ENCODE measurements at places on chromosomes 16 and 17. TPM values are rescaled to one million over a fixed set of nuclear protein-coding genes. Genes with fewer than 3 reads are reported as not detected.

Gene SLC39A11
- 7.0 TPM for total RNA-seq

Gene PERCC1
- not detected for total RNA-seq

Gene TSPAN10
- total RNA-seq = not detected

Gene SPIRE2
- 24.1 TPM for total RNA-seq

Gene GGA2
- total RNA-seq = 45.8 TPM

Gene RCVRN
- total RNA-seq = not detected

Gene STAT5B
- total RNA-seq = 62.4 TPM

Gene CES4A
- 22.3 TPM for total RNA-seq

Gene SYNGR3
- total RNA-seq = 1.7 TPM

Gene EPX
- not detected for total RNA-seq

Gene SRR
- total RNA-seq = 44.0 TPM

Gene SLC12A3
- not detected for total RNA-seq

Gene CD300LB
- not detected for total RNA-seq

Gene ZP2
- total RNA-seq = not detected

Gene ZNF267
- total RNA-seq = 24.9 TPM

GRCh38 chr17:40810494-40810893 is 10.7 kb upstream of the KRT28 start:
- DNase-seq = no peak

GRCh38 chr16:78537511-78537910 is 438.1 kb downstream of the WWOX start:
- no peak for DNase-seq

- no peak for DNase-seq
Measured at GRCh38 chr17:50170662-50171370, 5.0 kb downstream of the SGCA start.

- DNase-seq = no peak
Measured at GRCh38 chr16:84110527-84110926, 6.2 kb downstream of the MBTPS1 start.

- DNase-seq = peak; percentile 29
Measured at GRCh38 chr16:55035029-55035428, 104.4 kb downstream of the IRX5 start.

DNA sequence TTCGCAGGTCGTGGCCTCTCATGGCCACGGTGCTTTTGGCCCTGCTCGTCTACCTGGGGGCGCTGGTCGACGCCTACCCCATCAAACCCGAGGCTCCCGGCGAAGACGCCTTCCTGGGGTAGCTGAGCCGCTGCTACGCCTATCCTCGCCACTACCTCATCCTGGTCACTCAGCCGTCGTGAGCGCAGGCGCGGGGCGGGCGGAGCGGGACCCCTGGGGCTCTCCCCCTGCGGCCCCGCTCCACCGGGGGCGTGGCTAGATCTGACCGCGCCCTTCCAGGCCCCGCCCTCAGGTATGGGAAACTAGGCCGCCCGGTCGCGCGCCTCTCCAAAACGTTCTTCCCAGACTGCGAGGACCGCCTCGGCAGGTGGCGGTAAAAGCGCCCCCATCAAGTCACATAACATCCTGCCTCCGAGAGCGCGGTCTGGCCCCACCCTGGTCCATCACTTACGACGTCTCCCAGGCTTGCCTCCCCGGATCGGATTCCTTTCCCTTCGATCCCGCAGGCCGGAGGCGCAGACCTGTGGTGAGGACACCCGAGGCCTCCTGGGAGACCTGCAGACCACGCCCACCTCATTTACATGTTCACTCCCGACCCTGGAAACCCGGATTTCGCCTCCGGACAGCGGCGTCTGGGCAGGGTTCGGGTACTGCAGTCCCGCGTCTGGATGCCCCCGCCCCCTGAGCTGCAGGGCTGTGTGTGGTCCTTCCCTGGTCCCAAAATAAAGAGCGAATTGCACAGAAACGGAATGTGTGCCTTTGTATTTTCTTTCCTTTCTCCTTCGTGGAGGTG is 91.5 kb upstream of the TMEM97 start:
- peak; percentile 93 for DNase-seq

DNA sequence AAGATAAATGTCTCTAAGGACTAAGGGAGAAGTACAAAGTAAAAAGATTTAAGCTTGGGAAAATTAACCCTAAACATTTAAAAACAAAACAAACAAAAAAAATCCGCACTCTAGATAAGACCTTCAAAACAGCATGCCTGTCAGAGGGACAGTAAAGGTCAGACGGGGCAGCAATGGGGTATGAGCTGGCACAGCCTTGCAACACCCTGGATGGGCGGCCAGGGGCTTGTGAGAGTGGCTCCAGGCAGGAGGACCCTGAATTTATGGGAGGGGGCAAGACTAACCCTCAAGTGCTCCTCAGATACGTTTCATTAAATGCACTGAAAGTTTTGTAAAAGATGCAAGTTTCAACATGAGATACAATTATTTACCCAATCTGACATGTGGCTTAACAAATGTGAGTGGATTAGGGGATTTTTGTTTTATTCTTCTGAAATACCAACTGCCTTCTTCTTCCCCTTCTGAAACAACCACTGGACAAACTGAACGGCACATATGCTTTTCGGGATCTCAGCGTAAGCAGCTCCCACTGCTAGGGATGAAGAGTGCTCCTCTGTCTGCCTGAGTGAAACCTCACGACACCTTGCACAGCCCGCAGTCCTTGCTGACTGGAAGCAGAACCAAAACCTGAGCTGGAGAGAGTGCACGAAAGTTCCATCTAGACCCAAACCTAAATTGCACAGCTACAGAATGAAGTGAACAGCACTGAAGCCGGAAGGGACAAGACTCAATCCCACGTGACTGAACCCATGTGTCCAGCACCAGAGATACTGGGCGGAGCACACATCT is 128.4 kb downstream of the ANKRD11 start:
- DNase-seq = no peak

GRCh38 chr17:41377546-41377945 is 4.6 kb downstream of the KRT34 start:
- DNase-seq = no peak

GRCh38 chr16:47057630-47057993 is 84.1 kb upstream of the DNAJA2 start:
- no peak for DNase-seq

GRCh38 chr17:43613917-43614316 is 47.8 kb downstream of the MEOX1 start:
- DNase-seq = no peak

GRCh38 chr17:49513044-49513395 is 17.9 kb downstream of the NGFR start:
- no peak for DNase-seq

GRCh38 chr16:85136702-85137322 is 24.5 kb upstream of the CIBAR2 start:
- peak; percentile 66 for DNase-seq

DNA sequence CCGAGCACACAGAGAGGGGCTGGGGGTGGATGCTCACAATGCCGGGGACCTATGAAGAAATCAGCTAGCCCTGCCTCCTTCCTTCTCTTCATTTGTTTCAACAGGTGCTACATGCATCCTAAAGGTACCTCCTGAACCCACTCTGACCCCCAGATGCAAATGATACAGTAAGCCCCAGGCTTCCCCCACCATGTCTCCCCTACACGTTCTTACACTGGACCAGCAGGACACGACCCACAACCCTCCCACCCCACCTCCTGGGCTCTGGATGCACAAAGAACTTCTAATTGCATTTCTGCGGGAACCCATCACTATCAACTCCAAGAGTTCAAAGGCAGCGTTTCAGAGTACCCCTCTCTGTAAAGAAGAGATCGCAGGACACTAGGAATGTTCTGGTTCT is 2.1 kb downstream of the XYLT1 start:
- DNase-seq = no peak

DNA sequence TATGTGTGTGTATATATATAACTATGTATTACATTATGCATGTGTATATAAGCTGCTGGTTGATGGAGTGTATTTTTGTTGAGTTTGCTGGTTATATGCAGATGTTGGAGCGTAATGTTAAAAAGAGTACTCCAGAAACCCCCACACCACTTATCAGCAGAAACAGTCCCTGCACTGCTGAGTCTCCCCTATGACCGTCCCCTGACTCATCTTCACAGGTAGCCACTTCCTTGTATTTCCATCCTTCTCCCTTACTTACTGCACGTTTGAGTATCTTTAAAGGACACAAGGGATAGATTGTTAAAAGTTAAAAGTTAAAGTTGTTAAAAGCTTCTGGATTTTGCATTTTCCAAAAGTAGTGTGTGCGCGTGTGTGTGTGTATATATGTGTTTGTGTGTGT is 853.9 kb upstream of the EEF2KMT start:
- DNase-seq = no peak

- DNase-seq = no peak
Measured at GRCh38 chr16:88494335-88495154, 41.5 kb downstream of the ZFPM1 start.

GRCh38 chr17:73703192-73703591 is 58.9 kb upstream of the SDK2 start:
- DNase-seq = no peak

GRCh38 chr16:4325253-4325758 is 9.4 kb downstream of the GLIS2 start:
- no peak for DNase-seq

- DNase-seq = peak; percentile 78
Measured at GRCh38 chr16:48611329-48612137, 1.6 kb upstream of the N4BP1 start.

DNA sequence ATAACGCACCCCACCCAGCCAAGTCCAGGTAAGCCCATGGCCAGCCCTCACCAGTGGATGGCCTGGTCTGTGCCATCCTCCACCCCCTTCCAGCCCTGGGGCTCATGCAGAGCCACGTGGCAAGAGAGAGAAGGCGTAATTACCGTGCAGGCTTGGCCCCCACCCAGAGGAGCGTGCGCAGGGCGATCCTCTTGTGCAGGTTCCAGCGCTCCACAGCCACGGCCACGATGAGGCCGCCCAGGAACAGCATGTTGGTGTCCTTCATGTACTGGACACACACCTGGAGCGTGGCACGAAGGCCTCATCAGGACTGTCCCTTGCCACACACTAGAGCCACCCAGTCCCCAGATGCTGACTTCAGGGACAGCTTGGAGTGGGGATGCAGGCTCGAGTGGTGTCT is 6.7 kb downstream of the SLC13A5 start:
- peak; percentile 10 for DNase-seq

- DNase-seq = peak; percentile 30
Measured at GRCh38 chr17:57034807-57035754, 50.0 kb upstream of the AKAP1 start.

DNA sequence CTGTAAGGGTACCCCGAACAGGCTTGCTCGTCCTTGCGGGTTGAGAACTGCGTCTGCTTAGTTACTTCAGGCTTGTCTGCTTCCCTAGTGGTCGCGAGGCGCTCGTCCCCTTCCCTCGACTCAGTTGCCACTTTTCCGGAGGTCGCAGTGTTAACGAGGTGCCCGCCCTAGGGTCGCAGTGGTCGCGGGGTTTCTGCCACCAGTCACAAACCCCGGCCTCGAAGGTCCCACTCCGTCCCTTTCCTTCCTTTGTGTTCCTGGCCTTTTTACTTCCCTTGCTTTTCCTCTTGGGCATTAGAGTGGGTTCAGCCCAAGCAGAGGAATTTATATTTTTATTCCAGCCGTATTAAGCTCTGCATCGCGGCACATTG is 299 bp downstream of the NUP85 start:
- DNase-seq = no peak

- no peak for DNase-seq
Measured at GRCh38 chr16:12763517-12763916, 40.2 kb downstream of the CPPED1 start.

- DNase-seq = peak; percentile 3
Measured at GRCh38 chr16:6483469-6484033, 849.1 kb upstream of the RBFOX1 start.

GRCh38 chr16:56915336-56916119 is 16.4 kb upstream of the HERPUD1 start:
- DNase-seq = no peak

DNA sequence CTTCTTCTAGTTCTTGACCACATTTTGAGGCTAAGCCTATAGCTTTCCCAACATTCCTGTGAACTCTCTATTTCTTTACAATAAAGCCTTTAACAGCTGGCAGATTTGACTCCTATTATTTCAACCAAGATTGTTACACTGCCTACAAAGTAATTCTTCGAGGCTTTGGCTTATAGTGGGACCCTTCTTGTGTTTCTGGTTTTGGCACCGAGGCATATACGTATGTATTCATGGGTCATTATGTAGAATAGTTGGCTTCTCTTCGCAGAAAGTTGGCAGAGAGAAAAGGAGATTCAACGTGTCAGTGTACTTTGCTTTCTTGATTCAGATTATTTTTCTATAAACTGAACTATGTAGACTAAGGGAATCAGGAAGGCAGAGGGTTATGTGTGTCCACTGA is 102.2 kb downstream of the ABCA8 start:
- no peak for DNase-seq

- DNase-seq = no peak
Measured at GRCh38 chr17:30124273-30124796, 7.7 kb downstream of the NSRP1 start.

- DNase-seq = no peak
Measured at GRCh38 chr17:49667854-49668253, 10.0 kb downstream of the SPOP start.

DNA sequence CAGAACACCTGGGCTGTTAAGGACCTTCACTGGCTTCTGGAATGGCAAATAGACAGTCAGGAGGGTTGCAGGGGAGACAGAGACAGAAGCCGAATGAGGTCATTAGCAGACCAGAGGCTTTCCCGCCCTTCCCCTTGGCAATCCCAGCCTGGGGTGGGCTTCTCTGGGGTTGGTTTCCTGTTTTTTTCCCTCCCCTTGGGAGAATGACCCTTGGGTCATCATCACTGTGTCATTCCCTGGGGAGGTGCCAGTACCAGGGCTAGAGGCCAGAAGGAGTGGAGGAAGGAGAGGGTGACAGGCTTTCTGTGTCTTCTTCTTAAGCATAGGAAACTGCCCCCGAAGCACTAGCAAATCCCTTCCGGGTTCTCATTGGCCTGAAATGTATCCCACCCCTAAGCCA is 42.9 kb upstream of the IL21R start:
- no peak for DNase-seq

DNA sequence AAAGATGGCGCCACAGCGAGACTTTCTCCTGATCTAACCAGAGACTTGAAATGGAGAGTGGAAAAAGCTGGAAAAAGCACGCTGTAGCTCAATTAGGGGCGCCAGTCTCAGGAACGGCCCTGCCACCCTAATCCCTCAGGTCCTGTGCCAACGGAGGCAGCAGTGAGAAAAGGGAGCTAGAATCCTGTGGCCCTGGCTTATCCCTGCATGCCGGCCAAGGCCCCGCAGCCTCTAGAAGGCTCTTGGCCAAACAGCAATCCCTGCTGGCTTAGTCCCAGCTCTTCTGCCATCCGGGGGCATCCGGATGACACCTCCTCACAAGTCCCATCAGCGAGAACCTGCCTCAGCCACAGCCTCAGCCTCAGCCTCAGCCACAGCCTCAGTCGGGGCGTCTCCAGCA is 69.8 kb downstream of the MRM3 start:
- no peak for DNase-seq

DNA sequence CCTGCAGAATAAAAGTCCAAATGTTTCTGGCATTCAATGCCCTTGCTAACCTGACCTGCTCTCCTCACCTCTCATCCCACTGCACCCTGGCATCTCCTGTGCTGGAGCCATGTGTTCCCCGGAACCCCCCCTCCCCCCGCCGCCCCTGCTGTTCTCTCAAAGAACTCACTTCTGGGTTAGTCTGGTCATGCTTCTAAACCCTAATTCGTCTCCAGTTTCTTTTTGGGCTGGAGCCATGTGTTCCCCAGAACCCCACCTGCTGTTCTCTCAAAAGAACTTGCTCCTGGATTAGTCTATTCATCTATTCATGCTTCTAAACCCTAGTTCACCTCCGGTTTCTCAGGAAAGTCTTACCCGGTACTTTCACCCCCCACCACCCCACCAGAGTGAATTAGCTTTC is 808 bp upstream of the ALOX15 start:
- no peak for DNase-seq

- no peak for DNase-seq
Measured at GRCh38 chr16:2365397-2366294, 25.1 kb upstream of the ABCA3 start.
